Fibroblast of the aortic adventitia (primary cell): ENCODE measurements at places on chromosomes 6 and 20.

DNA sequence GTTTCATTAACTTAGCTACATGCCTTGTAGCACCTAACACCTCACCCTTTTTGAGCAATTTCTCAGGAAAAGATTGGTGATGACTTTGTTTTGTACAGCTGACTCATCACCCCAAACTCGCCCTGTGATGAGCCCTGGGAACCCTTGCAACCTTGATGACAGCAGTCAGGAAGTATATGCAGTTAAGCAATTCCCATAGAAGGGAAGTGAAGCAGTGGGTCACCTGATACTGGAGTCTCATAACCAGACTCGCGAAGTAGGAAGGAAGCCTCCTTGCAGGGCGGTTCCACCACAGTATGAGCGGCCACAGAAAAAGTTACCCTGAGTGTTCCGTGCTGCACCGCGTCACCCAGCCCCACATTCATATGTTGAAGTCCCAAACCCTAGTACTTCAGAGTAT is 82.0 kb upstream of the EDN1 start:
- DNase-seq = no peak

DNA sequence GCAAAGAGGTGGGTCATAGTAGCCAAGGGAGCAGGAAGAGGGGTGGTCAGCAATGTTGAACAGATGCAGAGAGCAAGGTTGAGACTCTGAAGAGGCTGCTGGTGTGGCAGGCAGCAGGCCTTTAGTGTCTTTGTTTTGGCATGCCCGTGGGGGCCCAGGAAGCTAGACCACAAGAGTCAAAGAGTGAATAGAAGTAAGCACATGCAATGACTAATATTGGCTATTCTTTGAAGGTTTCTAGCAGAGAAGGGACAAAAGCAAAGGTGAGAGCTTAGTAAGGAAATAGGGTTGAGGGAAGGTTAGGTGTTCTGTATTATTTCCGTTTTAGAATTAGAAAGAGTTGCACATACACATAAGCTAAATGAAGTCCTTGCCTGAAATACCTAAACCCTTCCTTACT is 18.8 kb downstream of the TDRD6 start:
- no peak for DNase-seq

DNA sequence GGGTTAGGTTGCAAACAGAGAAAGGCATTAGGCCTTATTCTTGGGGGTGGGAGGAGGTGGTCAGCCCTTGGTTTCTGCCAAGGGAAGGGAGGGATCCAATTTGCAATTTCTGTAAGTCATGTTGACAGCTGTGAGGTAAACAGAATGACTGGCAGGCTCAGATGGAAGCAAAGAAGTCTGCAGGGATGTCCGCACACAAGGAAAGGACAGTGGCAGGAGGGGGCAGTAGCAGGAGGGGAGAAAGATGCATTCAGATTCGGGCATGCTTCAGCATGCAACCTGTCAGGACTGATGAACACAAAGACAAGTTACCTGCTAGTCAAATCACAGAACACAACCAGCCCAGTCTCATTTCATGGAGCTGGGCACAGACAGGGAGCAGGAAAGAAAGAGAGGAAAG is 217.9 kb upstream of the FOXA2 start:
- no peak for DNase-seq

DNA sequence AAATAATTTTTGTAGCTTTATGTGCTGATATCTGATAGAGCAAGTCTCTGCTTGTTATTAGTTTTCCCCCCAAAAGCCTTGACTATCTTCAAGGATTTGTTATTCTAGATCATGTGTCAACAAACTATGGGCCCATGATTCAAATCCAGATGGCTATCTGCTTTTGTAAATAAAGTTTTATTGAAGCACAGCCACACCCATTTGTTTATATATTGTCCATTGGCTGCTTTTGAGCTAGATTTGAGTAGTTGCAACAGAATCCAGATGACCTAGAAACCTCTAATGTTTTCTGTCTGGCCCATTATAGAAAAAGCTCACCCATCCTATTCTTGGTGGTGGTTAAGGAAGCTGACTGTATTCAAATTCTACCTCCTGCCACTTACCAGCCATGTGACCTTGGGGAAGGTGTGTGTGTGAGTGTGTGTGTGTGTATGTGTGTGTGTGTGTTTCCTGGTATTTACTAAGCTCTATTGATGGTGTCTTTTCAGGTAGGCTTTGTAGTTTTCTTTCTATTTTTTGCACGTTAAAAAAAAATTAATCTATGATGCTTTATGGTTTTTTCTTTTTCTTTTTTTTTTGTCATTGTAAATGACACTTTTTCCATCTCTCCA is 1.3 kb upstream of the GTSF1L start:
- peak; percentile 14 for DNase-seq

- no peak for DNase-seq
Measured at GRCh38 chr20:32667027-32667426, 6.7 kb downstream of the C20orf203 start.

DNA sequence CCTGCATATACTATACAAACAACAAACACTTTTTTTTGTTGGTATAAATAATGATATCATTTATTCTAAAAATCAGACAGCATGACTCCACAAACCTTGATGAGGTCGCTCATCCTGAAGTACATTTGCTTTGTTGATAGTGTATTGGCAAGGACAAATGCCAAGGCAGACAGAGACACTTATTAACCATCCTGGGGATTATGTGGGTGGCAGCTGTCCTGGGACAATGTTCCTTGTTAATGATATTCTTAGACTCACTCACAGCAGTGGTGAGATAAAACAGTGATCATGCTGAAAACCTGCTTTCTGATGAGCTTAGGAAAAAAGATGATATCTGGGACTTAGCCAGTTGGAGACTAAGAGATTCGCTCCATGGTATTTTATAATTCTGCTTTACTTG is 85.4 kb upstream of the OGFRL1 start:
- no peak for DNase-seq

DNA sequence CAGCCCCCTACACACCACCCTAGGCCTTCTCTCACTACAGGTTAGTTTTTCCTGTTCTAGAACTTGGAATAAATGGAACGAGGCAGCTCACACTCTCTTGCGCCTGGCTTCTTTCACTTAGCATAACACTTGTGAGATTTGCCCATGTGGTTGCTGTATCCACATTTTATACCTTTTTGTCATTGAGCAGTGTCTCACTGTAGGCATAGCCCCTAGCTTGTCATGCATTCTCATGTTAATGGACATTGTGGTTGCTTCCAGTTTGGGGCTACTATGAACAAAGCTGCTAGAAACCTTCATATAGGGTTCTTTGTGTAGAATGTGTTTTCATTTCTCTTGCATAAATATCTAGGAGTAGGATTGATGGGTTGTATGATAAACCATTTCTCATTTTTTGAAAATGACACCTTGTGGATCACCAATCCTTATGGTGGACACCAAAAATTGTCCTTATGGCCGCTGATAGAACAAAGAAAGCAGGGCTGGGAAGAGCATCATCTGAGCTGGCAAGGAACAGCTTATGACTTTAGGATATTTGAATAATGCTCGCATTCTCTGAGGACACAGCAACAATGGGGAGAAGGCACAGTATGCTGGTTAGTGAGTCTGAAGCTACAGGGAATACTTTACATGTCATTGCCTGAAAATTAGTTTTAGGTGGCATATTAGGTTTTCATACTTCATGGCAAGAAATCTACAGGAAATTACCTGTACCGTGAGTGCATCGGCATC is 9.8 kb upstream of the SLC22A23 start:
- DNase-seq = no peak

- DNase-seq = no peak
Measured at GRCh38 chr6:136551103-136551502, 881 bp upstream of the MAP7 start.

- DNase-seq = no peak
Measured at GRCh38 chr6:31730631-31731086, 1.6 kb upstream of the DDAH2 start.

GRCh38 chr6:170292407-170293158 is 1.7 kb upstream of the DLL1 start:
- DNase-seq = no peak

- peak; percentile 69 for DNase-seq
Measured at GRCh38 chr6:130841128-130841728, 14.0 kb downstream of the SMLR1 start.

- DNase-seq = no peak
Measured at GRCh38 chr6:63295553-63296194, 24.1 kb downstream of the LGSN start.

GRCh38 chr6:168166627-168167026 is 87.6 kb upstream of the FRMD1 start:
- no peak for DNase-seq

DNA sequence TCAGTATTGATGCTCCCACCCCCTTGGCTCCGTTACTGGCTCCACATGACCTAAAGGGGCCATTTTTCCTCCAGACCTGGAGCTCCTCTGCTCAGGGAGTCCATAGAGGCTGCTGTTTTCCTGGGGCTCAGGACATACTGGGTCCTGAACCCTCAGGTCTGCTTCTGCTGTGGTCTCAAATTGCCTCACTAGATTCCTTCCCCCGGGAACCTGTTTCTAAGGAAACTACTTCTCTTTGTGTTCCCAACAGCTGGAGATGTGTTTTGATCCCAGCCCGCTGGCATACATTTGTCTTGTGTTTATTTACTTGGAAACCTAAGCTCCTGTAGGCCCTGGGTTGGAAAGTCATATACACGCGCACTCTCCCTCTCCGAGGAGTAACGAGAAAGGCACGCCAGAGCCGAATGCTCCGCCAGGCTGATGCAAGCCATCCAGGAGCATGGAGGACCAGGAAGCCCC is 222.8 kb downstream of the UST start:
- DNase-seq = peak; percentile 88

DNA sequence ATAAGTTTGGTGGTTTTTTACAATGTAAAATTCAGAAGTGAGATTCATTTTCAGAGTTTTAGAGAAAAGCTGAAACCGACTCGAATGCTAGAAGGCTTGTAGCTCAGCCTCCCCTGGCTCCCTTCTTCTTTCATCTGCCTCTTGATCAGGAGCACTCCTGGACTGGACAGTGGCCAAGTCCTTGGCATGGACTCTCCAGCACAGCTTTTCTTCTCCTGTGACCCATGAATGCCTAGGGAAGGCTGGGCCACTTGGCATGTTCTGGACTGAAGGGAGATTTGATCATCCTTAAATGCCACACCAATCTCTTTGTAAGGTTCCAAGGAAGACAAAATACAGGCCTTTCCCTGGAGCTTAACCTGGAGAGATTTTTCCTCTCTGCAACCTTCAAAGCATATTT is 384.0 kb upstream of the SASH1 start:
- DNase-seq = no peak

- DNase-seq = no peak
Measured at GRCh38 chr6:142361345-142361744, 59.5 kb downstream of the ADGRG6 start.

DNA sequence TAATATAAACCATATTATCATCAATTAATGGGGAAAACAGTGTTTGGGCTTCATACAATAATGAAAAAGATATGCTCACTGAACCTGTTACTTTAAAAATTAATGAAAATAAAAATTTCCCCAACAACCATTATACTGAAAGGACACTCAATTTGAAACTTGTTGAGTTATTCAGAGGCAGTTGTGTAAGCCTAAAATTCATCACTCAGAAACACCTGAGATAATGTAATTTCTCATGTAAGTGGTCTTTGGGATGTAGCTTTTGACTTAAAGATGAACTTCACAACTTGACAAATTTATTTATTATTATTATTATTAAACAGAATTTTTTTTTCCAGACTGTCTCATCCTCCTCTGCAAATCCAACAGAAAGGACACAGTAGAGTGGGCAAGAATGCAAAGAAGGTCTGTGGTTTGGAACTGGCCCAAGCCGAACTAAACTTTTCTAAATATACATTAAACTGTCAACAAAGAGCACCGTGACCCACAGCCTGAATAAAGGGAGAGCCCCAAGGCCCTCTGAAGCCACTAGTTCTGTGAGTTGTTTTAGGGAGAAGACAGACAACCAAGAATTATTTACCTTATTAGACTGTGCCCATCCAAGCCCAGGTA is 32.2 kb upstream of the HEY2 start:
- no peak for DNase-seq

DNA sequence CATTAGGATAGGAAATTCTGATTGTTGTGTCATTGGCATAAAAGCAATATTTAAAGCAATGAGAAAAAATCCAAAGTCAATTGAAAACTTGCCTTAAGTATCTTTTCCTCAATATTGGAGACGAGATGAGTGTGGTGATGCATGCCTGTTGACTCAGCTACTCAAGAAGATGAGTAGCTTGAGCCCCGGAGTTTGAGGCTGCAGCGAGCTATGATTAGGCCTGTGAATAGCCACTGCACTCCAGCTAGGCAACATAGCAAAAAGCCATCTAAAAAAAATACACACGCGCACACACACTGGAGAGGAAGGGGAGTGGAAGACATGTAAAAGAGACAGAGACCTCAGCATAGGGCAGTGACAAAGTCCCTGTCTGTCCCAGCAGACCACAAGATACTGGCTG is 9.7 kb upstream of the MARCKS start:
- DNase-seq = no peak

- DNase-seq = no peak
Measured at GRCh38 chr6:22651731-22652130, 82.4 kb downstream of the HDGFL1 start.

DNA sequence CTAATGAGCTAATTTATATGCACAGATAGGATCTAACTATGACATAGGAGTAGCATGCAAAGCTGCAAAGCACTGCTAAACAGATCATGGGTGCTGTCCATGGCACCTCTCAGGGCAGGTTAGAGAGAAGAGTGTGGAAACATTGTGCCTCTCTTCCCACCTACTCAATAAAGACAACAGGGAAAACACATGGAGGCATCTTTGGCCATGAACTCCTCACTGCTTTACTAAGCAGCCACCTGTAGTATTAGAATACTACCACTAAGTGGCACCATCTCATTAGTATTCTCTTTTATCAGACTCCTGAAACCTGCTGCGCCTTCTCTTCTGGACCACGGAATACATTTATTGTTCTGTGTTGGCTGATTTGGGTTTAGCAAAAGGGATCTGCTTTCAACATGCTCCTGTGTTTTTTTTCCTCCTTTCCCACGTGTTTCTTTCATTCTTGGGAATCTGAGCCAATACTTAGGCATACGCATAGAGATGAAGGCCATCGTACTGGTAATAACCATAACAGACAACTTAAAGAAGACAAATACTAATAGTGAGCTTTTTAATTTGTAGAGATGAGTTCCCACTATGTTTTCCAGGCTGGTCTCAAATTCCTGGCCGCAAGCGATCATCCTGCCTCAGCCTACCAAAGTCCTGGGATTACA is 9.4 kb upstream of the HDDC2 start:
- DNase-seq = peak; percentile 84

DNA sequence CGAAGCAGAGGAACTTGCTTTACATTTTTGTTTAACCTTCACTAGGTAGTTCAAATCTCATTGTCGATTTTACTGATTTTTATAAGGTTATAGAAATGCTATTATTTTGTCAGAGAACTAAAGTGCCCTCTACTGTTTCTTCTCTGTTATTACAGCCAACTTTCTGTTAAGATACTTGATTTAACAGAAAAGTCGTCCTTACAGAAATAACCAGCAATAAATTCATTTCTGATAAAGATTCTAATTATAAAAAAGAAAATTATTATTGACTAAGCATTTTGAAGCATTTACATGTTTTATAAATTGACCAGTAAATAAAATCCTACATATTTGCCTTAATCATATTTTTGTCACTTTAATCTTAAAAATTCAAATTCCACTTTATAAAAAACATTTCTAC is 60.8 kb downstream of the OGFRL1 start:
- peak; percentile 76 for DNase-seq
